ENCODE measurements at places on chromosomes 5 and 9.

GRCh38 chr9:96667363-96667728 is 12.2 kb upstream of the PRXL2C start:
- DNase-seq: no peak

GRCh38 chr9:120562861-120563443 is 17.0 kb downstream of the CDK5RAP2 start:
- no peak for DNase-seq

GRCh38 chr5:32172923-32173266 is 1.2 kb downstream of the GOLPH3 start:
- DNase-seq: no peak

DNA sequence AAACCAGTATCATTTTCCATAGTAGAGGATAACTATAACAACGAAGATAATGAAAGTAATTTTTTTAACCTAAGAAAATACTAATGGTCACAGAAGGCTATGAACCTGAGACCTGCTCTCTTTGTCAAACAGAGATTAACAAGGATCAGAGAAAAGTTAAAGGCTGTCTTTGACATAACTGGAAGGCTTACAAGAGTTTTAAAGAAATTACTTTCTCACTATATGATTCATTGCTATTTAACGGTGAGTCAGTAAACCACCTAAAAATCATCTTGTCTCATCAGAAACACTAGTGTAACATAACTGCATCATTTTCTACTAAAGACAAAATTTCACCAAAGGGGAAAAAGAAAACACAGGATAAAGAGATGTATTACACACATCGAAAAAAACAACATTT is 19.3 kb downstream of the MLANA start:
- DNase-seq: no peak

- DNase-seq: peak; percentile 5
These were observed 47.5 kb downstream of the NLN start for GRCh38 chr5:65769539-65769938.

GRCh38 chr5:178471711-178472110 is 118.5 kb downstream of the COL23A1 start:
- DNase-seq: no peak

- no peak for DNase-seq
These were observed 29.4 kb downstream of the NR6A1 start for GRCh38 chr9:124741662-124742061.

- DNase-seq: no peak
These were observed 153.0 kb upstream of the FTMT start for GRCh38 chr5:121698690-121699089.

DNA sequence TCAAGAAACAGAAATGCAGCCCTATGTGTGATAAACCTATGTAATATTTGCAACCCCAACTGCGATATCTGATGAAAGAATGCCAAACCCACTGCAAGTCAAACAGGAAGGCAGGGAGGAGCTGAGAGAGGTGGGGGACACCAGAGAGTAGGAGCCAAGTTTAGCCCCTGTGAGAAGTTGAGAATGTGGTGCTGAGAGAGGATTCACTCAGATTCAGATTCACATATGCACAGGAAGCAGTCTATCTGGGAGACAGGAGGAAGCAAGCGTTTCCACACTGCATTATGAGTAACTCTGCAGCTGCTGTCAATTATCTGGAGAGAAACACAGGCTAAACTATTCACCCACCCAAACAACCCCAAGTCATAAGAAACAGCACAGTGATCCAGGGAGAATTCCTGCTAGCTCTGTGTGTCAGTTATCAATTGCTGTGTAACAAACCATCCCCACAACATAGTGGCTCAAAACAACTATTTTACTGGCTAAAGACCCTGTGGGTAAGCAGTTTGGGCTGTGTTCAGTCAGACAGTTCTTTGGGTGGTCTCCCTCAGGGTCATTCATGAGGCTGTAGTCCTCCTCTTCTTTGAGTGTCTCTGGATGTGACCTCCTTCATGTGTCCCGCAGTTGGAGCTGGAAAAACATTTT is 161.9 kb upstream of the RAI14 start:
- DNase-seq: no peak

GRCh38 chr5:75545131-75545530 is 33.4 kb downstream of the POLK start:
- DNase-seq: no peak

DNA sequence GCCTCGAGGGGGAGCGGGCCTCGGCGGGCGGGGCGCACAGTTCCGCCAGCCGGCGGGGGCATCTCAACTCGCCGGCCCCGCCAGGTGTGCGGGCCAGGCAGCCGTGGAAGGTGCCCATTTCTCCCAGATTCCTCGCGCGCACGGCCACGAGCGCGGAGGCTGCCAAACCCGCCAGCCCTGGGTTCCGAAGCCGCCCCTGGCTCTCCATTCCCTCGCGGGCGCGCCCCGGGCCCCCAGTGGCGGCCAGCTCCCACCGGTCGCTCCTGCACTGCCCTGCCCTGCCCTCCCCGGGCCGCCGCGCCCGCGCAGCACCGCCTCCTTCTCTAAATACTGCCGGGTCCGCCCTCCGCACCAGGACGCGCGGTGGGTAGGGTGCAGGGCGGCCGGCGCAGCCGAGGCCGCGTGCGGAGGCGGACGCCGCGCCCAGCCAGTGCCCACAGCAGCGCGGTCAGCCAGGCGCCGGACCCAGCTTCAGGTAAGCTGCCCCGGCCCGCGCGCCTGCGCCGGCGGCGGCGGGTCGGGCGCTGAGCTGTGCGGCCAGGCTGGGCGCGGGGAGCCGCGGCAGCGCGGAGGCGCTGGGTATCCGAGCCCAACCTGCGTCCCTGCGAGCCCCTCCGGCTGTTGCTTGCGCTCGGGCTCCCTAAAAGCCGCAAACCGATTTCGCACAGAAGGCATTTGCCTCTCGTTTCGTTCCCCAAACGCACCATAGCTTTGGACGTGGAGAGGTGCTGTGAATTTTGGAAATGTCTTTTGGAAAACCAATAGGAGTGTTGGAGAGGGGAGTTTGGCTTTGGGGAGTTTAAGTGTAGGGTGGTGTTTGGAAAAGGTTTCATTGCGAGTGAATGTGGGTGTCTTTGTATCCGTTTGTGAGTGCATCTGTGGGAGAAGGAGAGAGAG is at the start of gene TMEM171:
TMEM171 (plus strand) TSS at position 354 of the 897 bp plus-strand sequence. CDS start 2,799 bp downstream, outside the sequence.
- DNase-seq: peak; percentile 58

- DNase-seq: no peak
These were observed 343.7 kb upstream of the KLF4 start for GRCh38 chr9:107833295-107833694.

GRCh38 chr5:27875148-27875547 is 836.8 kb upstream of the CDH9 start:
- no peak for DNase-seq

GRCh38 chr5:65927503-65928321 is 1.3 kb downstream of the ERBIN start:
- DNase-seq: peak; percentile 76

DNA sequence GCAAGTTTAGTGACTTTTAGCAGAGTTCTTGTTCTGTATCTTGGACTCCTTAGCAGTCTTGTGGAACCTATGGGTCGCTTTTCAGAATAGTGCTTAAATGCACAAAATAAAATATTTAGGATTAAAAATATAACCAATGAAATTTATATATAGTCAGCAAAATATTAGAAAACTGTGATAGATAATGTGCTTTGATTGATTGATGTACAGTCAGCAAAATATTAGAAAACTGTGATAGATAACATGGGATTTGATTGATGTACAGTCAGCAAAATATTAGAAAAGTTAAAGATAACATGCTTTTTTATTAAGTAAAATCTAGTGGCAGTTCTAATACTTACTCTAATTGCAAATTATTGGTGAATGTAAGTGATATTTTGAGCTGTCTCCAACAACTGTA is 16.1 kb downstream of the PALM2AKAP2 start:
- no peak for DNase-seq

GRCh38 chr9:107784235-107784958 is 294.8 kb upstream of the KLF4 start:
- no peak for DNase-seq

DNA sequence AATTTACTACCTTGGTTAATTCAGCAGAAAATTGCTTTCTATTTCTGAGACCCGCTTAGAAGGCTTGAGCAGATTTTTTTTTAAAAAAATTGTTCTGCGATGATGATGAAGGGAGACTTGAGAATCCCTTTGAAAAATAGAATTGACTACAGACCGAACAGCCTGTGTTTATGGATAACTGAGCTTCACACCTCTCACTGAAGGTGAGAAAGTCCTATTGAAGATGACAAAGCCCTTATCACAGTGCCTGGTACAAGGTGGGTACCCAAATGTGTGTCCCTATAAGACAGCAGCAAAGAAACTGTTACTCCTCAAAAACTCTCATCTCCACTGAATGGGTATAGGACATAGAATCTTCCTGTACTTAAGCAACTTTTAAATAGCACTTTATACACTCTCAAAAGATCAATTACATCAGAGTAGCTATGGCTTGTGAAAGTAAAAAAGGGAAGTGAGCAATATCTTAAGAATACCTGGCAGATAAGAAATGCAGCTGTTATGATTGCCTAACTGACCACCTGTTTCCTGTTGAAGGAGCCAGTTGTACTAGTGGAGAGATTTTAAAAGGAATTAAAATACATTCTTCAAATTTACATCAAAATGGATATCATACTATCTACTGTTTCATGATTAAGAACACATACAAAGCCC is 419.7 kb downstream of the CHSY3 start:
- DNase-seq: no peak

GRCh38 chr9:134538856-134539566 is 102.6 kb upstream of the COL5A1 start:
- DNase-seq: peak; percentile 49

DNA sequence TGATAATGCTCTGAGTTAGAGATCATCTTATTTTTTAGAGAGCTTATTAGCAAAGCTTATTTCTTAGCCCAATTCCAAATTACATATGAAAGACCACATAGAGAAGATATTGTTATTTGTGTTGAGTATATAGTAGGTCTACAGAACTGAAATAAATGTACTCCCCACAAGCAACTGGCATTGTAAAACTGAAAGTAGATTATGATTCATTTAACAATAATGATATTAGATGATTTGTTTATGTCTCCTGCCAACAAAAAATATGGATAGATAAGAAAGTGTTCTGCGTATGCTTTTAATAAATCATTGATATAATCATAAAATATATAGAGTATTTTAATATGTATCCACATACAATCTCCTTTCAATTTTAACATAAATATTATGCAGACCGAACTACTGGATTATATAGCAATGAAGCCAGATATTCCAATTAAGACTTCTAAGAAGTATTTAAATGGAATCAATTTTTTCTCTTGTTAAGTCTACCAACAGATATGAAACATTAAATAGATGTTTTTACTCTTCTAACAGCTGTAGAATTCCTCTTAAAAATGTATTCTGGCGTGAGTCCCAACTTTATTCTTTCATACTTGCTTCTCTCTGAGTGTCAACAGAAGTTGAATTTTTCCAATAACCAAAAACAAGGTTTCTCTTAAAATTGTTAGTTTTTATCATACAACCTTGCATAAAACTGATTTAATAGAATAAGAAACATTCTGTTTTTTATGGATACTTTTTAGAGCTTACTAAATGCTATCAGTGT is 15.6 kb upstream of the DAB2 start:
- DNase-seq: no peak

DNA sequence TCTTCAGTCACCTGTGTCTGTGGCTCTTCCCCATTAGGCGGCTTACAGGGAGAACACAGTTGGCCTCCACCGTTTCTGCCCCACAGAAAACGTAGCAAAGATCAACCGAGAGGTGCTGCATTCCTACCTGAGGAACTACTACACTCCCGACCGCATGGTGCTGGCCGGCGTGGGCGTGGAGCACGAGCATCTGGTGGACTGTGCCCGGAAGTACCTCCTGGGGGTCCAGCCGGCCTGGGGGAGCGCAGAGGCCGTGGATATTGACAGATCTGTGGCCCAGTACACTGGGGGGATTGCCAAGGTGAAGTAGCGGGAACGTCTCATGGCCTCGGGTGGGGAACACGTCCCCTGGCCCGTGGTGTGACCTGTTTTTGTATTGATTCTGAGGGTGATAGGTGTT is 6.5 kb downstream of the PMPCA start:
- DNase-seq: no peak

DNA sequence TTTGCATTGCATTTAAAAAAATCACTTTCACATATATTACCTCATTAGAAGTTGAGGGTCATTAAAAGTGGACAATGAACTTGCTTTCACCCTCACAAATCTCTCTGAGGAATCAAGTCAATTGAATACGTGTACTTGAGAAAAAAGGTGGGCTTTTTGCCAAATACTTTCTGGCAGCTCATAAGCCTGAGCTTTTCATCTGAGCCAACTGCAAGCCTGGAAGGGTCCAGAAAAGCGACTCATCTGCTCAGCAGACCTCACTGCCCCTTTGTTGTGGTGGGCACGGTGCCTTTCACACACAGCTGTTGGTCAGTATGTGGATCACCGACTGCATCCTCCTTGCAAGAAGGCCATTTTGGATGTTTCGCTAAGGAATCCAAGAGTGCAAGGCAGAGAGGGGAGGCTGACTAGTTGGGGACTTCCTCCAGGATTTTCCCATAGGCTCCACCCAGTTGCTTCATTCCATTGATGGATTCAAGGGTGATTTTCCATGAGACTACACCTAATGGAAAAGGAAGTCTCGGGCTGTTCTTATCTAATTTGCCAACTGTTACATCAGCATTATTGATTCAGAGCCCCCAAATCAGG is 564.7 kb downstream of the PDE4D start:
- DNase-seq: peak; percentile 78

DNA sequence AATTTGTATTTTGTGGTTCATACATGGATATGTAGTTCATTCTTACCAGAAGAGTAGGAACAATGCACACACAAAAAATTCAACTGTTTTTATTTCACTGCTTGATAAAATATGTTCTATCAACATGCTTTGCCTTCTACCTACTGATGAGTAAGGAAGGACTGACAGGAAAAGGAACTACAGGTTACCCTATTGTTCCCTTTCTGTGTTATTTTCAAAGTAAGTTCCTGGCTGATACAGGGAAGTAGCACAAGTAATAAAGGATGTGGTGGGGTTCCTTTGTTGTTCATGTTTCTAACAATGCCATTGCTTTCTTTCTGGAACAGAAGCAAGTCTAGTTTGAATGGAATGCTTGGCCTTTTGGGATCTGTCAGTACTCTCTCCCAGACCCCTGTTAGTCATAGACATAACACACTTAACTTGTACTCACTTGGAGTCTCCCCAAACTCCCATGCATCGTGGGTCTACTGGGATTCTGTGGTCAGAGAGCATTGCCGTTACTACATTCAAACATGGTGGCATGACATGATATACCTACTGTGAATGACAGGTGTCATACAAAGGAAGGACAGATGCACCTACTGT is 20.2 kb upstream of the ALDOB start:
- DNase-seq: no peak

DNA sequence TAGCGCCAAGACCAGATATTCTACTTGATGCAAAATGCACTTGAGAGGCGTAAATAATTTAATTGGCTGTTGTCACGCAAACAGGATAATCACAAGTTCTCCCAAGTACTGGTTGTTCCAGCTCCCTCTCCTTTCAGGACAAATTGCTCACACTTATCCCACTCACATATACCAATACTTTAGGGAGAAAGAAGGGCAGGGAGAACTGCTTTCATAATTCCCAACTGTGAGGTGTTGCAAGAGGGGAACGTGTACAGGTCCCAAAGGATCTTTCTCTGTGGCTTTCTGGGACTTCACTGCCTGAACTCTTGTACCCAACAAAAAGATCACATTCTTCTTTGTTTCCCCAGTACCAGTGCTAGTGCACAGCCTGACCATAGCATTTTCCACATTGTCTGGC is 21.5 kb upstream of the TGFBI start:
- DNase-seq: no peak

- no peak for DNase-seq
These were observed 48.6 kb downstream of the UBE2QL1 start for GRCh38 chr5:6497262-6497661.

- DNase-seq: no peak
These were observed 865.0 kb downstream of the PTPRD start for GRCh38 chr9:9747787-9748186.
